ENCODE measurements at places on chromosomes 16 and 17. TPM values are rescaled to one million over a fixed set of nuclear protein-coding genes. Genes with fewer than 3 reads are reported as not detected.

KRT40 gene
- 0.22 TPM for total RNA-seq

- DNase-seq: no peak
Measured at GRCh38 chr17:46745376-46745775, 73.1 kb downstream of the WNT3 start.

- DNase-seq: no peak
Measured at GRCh38 chr17:72826602-72827001, 265.9 kb downstream of the SLC39A11 start.

SLC47A1 gene
- total RNA-seq: 1.0 TPM

GRCh38 chr16:68236826-68237242, 907 bp upstream of the ESRP2 start:
- DNase-seq: peak; percentile 66

GEMIN4 gene
- 20.3 TPM for total RNA-seq

DNA sequence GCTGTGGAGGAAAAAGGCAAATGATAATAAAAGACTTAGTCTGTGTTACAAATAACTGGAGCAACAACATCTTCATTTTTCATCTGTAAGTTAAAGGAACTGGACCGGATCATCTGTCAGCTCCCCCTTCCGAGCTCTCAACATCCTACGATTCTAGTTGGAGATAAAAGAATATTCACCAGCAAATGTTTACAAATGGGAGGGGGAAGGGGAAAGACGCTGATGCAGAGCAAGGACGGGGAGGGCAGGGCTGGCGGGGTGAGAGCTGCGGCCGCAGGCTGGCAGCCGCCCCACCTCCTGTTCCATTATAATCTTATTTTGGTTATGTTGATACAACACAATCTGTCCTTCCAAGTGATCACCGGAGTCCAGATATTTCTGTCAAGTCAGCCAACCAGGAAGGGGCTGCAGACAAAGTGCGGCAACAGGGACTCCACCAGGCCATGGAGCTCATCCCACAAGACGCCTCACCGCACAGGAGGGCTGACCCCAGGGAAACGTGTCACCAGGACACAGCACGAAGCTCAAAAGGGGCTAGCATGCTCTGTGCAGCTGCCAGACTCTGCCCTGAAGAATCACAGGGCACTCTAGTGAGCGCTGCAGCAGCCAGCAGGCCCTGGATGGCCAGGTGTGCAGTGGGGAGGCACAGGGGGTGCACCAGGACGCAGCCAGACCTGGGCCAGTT, 19.7 kb downstream of the FBXO31 start:
- DNase-seq: peak; percentile 23

DNA sequence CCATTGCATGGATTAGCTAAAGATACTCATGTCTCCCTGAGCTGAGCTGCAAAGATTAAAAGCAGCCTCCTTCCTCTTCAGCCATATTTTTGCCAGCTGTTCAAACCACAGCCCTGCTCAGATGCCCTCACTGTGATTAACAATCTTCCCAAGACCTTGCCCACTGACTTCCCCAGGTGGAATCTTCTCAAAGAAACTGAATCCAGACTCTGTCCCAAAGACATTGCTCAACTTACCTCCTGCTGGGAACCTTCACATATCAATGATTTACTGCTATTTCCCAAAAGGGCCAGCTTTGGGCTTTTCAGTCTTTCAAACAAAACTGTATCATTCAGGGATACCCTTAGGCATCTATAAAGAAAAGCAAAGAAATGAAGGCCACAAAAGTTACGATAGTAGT, 9.2 kb downstream of the C17orf67 start:
- no peak for DNase-seq

DNA sequence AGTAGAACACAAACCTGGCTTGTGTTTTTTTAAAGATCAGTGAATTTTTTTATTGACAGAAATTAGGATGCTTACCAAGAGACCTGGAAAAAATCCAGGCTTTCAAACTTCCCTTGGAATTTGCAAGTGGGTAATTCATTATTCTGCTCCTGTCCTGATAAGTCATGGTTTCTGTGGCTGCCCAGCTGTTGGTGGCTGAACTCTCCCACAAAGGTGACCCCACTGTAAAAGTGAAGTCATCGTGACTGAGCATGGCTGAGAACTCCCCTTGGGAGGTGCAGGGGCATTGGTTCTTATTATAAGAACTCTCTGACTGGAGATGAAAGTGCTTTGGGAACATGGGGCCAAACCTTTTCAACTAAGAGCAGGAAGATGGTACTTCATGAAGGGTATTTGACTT, 46.6 kb upstream of the TANC2 start:
- DNase-seq: no peak

GRCh38 chr17:28912281-28912937, 9.5 kb upstream of the DHRS13 start:
- DNase-seq: peak; percentile 86

FBXL16 gene
- total RNA-seq: 2.1 TPM

C1QL1 gene
- total RNA-seq: 6.5 TPM

DNA sequence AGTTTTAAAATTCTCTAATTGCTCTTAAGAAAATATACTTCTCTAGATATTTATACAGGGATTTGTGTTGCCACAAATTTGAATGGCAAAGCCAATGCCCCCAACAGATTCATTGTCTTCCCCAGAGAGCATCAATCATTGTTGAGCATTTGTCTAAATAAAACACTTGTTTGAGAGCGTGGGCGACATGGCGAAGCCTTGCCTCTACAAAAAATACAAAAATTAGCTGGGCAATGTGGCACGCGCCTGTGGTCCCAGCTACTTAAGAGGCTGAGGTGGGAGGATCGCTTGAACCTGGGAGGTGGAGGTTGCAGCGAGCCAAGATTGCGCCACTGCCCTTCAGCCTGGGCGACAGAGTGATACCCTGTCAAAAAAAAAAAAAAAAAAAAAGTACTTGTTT, 13.4 kb upstream of the SRSF1 start:
- no peak for DNase-seq

DNA sequence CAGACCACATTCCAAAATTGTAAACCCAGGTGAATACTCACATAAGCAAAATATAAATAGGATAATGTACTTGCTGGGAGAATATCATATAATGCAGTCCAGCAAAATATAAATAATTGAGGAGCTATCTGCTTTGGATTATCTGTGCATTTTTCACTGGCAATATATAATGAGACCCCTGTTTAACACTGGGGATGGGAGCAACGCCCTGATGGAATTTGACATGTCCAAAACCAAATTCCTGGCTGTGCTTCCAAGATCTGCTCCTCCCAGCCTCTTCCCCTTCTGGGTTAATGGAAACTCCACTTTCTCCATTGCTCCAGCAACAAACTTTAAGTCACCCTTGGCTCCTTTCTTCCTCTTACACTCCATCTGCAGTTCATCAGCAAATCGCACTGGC, 35.5 kb upstream of the HLF start:
- DNase-seq: no peak
